HT-29 (cell line): ENCODE measurements at places on chromosomes 4 and X. TPM values are rescaled to one million over a fixed set of nuclear protein-coding genes. Genes with fewer than 3 reads are reported as not detected.

HTN1 gene
- total RNA-seq, result not detected in 2 replicates

SSX3 gene
- total RNA-seq, result not detected in 2 replicates

NOCT gene
- total RNA-seq, result 20.4 and 26.0 TPM in 2 replicates

DNA sequence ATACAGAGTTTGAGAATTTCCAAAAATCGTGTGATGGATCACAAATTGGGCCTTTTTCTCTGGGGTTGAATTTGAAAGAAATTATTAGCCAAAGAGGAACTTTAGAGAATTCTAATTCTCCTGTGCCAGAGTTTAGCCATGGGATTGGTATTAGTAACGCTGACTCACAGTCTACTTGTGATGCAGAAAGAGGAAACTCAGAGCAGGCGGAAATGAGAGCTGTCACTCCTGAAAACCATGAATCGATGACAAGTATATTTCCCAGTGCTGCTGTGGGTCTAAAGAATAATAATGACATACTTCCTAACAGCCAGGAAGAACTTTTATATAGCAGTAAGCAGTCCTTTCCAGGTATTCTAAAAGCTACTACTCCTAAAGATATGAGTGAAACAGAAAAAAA is 64.9 kb downstream of the N4BP2 start:
- DNase-seq, result no peak

DNA sequence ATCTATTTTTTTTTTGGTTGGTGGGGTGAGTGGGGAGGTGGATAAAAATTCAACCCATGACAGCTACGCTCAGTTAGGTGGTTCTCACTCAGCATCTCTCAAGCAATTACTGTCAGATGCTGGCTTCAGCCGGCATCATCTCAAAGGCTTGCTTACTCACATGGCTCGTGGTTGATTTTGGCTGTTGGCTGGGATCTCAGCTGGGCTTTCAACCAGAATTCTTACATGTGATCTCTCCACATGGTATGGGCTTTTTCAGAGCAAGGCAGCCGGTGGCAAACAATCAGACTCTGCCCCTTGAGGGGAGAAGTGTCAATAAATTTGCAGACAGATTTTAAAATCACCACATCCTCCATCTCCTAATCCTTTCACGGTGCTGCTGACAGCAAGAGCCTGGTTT is 47.2 kb downstream of the SLC34A2 start:
- no peak for DNase-seq

- DNase-seq, result no peak
These were observed 437.9 kb upstream of the MAOA start for GRCh38 chrX:43218198-43218597.

DNA sequence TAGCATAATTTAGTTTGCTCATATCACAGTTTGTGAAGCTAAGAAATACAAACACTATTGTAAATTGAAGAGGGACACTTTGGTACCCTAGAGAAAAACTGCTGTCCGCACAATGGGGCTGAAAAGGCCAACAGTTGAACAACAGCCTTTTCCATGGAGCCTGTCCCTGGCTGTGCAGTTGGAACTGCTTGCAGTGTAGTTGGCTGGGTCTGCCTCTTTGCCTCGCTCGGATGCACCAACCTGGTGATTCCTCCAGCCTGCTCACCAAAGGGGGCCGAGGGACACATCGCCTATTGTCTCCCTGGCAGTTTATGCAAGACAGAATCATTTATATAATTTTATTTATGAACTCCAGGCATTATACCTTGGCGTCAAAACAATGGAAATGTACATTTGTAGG is 16.5 kb upstream of the GALNT7 start:
- DNase-seq, result no peak

- DNase-seq, result peak; percentile 88
These were observed at the start of gene IQSEC2 for GRCh38 chrX:53281321-53281822. Gene IQSEC2 (minus strand): TSS chrX:53281584.

GRCh38 chr4:110636680-110637407 is 14.0 kb upstream of the PITX2 start:
- peak; percentile 80 for DNase-seq

- DNase-seq, result no peak
These were observed 188.5 kb downstream of the SPRY1 start for GRCh38 chr4:123585111-123585510.

- no peak for DNase-seq
These were observed 317.4 kb downstream of the ASMT start for GRCh38 chrX:1932231-1932630.

GRCh38 chrX:107729558-107730297 is 45.9 kb downstream of the TSC22D3 start:
- no peak for DNase-seq

GRCh38 chr4:73864961-73865360 is 4.2 kb upstream of the CXCL1 start:
- DNase-seq, result no peak

DNA sequence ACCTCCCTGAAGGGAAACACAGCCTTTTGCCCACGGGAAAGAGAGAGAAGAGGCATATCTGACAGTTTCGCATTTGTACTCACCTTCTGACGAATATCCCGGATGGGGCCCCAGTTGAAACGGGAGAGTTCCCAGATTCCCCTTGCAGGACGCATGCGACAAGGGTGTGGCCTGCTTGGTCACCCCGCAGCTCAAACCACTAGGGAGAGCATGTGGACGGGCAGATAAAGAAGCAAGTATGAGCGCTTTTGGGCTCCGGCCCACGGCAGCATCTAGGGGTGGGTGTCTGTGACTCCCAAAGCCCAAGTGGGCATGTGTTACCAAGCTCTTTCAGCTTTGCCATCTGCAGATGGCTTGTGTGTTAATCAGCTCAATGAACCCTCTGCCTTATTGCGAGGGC is 70.1 kb upstream of the MED14 start:
- no peak for DNase-seq

DNA sequence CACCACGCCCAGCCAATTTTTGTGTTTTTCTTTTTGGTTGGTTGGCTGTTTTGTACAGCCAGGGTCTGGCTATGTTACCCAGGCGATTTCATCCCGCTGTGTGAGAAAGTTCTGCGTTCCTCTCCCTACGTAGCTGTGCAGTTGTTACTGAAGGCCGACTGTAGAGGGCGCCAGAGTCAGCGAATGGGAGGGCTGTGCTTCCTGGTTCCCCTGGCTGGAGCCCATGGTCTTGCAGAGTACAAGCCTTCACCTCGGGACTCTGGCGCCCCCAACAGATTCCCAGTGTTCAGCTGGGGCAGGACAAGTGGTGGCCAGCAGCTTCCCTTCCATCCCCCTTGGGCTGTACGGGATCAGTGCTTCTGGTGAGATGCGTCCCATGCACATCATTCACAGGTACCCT is 5.6 kb upstream of the CT45A1 start:
- peak; percentile 50 for DNase-seq

GRCh38 chr4:93645120-93645519 is 183.4 kb upstream of the ATOH1 start:
- no peak for DNase-seq

- DNase-seq, result peak; percentile 25
These were observed 5.5 kb upstream of the XAGE2 start for GRCh38 chrX:52363247-52363883.

GRCh38 chr4:147958057-147958456 is 226.2 kb downstream of the ARHGAP10 start:
- DNase-seq, result no peak
